ENCODE measurements at places on chromosomes 11 and 22.

DNA sequence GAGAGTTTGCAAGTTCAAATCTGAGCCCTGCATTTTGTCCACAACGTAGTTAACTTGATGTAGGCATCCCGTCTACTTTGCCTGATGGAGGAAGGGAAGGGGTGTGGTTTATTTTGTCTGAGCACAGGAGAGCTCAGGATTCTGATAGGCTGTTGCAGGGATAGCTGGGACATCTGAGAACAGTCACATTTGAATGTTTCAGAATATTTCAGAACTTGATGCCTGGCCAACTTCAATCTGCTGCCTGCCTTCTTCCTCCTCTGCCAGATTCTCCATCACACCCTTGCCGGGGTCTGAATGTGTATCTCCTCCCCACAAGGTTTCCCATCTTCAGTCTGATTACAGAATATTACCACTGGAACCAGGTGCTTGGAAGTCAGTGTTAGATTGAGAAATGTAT lies 51.6 kb downstream of the NTM start:
- no peak for DNase-seq

- DNase-seq, result no peak
Observed at GRCh38 chr11:22079133-22079872, 113.6 kb upstream of the ANO5 start.

GRCh38 chr11:9838961-9839360 lies 175.1 kb downstream of the SWAP70 start:
- no peak for DNase-seq

- DNase-seq, result no peak
Observed at GRCh38 chr11:41099654-41100053, 359.8 kb downstream of the LRRC4C start.

DNA sequence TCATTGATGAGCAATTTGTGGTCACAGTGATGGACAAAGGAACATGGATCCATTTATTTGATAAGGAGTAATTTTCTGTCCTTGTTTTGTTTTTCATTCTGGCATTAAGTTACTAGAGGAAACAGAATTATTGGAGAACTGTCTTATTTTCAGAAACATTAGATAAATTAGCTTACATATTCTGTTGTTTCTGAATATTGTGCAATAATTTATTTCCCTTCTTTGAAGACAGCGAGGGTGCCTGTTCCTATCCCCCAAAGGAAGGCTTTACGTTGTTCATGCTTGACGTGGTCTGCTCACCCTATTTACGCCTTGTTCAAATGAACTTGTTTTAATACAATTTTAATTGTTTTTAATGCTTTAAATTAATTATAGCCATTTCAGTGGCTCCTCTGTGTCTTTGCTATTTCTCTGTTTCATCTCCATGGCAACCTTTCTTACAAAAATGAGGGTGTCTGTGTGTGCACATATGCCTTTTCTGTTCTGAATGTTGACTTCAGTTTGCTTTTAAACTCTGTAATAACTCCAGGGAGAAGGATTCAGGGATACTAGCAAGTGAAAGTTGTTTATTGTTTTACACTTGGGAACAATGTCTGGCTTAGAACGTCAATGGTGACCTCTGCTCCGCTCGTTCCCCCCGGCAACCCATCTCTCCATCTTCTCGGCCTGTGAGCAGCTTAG lies 138.3 kb upstream of the PLET1 start:
- no peak for DNase-seq

GRCh38 chr11:10659339-10660216 lies 34.0 kb downstream of the IRAG1 start:
- DNase-seq, result no peak

DNA sequence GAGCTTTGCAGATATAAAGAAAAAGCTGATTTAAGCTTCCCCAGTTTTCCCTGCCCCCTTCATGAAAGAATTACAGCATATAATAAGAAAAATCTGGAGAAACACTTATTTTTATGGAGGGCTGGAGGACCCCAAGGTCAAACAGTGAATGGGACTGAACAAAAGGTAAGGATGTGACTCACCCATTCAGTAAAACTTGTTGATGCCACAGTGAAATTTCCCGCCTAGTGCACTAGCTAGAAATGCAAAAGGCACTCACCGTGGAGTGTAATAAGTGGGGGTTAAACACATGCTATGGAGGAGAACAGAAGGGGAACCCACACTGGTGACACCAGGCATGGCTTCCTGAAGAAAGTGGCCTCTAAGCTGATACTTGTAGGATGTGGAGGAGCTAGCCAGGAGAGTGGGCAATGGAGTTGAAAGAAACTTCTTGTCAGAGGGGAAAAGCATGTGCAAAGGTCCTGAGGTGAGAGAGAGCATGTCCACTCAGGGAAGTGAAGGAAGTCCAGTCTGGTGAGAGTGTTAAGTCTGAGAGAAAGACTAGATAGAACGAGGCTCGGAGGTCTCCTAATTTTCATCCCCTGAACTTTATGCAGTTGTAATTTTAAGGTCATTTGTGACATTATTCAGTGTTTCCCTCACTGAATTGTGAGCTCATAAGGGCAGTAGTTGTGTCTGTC lies 77.1 kb downstream of the MIAT start:
- DNase-seq, result no peak

DNA sequence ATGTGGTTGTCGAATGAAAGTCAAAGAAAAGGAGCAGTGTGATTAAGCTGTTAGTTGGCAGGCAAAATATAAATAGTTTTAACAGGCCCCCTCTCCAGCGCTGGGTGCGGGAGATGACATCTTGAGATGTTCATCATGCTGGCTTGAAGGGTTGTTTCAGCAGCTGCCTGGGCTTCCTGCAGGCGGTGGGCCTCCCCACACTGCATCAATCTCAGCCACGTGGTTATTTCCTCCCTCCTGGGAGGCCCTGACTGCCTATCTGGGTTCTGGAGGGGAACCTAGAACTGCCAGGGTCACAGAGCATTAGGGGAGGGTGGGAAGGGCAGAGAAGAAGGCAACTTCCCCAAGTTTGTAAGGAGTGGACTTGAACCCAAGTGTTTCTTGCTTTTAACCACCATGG lies 173.3 kb upstream of the SYT13 start:
- DNase-seq, result no peak

DNA sequence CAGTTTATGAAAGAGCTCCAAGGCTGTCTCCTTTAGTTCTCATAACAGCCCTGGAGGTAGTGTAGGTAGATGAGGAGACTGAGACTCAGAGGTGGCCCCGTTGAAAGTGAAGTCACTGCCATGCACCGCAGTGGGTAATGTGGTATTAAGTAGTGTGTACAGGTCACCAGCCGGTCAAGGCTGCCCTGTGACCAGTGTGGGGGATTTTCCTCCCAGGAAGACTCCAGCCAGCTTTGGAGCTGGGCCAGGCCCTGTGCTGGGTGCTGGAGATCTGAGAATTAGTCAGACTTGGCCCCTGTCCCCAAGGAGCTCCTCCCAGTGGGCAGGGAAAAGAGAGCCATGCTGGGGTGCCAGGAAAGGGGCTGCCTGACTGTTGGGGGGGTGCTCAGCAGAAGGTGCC lies 5.3 kb downstream of the OMP start:
- DNase-seq, result no peak

DNA sequence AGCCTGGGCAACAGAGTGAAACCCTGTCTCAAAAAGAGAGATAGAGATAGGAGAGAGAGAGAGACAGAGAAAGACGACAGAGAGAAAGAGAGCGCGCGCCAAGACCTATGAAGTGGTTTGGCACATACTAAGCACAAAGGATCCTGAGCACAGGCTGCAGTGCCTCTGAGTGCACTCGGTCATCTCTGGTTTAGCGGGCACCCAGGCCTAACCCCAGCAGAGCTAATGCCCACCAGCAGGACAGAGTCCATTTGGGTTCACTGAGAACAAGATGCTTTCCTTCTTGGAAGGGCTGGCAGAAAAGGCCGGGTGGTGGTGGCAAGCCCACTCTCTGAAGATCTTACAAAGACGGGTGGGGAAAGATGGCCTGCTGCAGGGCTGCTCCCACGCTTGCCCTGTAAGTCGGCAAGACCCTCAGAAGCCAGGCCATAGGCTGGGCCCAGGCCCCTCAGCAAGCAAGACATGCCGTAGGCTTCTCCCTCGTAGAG lies 3.3 kb downstream of the SCARF2 start:
- DNase-seq, result no peak

- no peak for DNase-seq
Observed at GRCh38 chr22:30188911-30189310, 57.6 kb downstream of the LIF start.

All from NCI-H2081 treated with DMSO at 0.1 percent for 48 hours (cell line).